Hematopoietic multipotent progenitor cell (in vitro differentiated cells): ENCODE measurements at places on chromosomes 6 and 20.

- DNase-seq, result no peak
These were observed 154.0 kb downstream of the TSHZ2 start for GRCh38 chr20:53126185-53126584.

DNA sequence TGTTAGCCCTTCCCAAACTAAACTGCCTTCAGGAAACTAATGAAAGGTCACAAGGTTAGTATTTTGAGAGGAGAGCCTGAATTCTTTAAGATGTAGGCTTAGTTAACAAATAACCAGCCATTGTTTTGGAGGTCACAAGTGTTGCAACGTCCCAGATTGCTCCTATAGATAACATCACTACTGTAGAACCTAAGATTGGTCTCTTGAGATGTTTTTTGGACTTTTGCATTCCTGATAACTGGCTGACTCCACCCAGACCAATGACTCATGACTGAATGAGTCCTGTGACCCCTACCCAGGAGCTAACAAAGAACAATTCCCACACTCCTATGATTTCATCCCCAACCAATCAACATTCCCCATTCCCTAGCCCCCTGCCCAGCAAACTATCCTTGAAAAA, 178.8 kb downstream of the SCP2D1 start:
- DNase-seq, result no peak

GRCh38 chr20:40359131-40359912, 329.7 kb downstream of the MAFB start:
- DNase-seq, result no peak

- no peak for DNase-seq
These were observed 10.9 kb upstream of the ATRN start for GRCh38 chr20:3459881-3460307.

DNA sequence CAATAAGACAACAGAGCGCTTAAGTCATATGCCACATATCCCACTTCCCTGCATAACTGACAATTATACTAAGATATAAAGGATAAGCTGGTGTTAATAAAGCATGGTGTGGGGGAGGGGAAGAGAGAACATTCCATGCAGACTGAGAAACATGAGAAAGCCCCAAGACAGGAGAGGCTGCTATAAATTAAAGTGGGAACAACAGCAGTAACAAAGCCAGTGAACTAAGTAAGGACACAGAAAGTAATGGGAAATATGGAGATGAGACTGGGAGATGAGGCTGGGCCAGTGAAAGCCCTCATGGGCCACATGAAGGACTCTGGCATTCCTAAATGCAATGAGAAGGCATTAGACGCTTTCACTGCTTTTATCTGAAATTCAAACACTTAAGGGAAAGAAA, 41.3 kb downstream of the SESN1 start:
- DNase-seq, result no peak

DNA sequence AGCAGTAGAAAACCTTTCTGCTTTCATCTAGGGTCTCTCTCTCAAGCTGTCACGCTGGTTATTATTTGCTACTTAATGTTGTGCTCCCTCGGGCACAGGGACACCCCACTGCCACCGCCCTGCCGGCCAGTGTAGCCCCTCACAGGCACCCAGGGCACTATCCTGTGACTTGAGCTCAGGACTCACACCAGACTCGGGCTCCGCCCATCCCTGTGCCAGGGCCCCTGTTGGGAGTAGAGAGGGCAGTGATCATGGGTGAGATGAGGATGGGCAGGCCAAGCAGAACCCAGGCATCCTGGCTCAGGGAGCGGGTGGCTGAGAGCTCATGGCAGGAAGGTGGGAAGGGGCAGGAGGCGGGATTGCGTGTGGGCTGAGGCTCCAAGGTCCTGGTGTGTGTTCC, 371.9 kb downstream of the ZFAND3 start:
- DNase-seq, result no peak

- DNase-seq, result no peak
These were observed 24.2 kb upstream of the FRMD1 start for GRCh38 chr6:168103050-168103830.

GRCh38 chr20:53099856-53100255, 127.7 kb downstream of the TSHZ2 start:
- DNase-seq, result no peak
